ENCODE measurements at places on chromosomes 13 and 19.

DNA sequence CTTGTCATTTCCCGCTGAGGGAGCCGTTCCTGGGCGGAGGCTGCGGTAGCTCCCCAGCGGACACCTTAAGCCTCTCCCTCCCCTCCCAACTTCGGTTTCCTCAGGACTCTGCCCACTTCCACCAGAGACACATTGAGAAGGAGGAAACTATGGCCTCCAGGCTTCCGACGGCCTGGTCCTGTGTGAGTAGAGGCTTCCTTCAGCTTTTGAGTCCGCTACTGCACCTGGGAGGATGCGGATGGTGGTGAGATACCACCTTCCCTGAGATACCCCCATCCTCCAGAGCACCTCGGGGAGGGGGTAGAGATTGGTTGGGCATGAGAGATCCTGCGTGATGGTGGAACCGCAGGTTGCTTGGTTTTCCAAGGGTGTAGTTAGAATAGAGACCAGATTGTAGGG is 955 bp downstream of the ZNF274 start:
- no peak for DNase-seq

DNA sequence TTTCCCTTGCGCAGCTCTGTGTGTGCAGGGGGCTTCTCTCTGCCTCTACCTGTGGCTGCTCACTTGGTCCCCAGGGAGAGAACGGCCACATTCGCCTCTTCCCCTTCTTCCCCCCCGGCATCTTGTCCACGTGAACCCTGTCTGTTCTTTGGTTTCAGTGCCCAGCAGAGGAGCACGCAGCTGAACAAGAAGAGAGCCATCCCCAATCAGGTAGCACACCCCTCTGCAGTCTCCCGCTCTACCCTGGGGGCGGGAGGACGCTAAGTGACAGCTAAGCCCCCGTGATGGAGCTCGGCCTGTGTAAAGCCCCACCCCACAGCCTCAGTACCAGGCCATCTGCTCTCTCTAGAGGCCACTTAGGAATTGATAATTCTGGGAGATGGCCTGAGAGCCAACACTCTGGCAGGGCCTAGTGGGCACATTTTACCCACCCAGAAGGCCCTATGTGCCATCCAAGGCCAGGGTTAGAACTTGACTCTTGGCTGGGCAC is 30.2 kb downstream of the TMED1 start:
- no peak for DNase-seq

DNA sequence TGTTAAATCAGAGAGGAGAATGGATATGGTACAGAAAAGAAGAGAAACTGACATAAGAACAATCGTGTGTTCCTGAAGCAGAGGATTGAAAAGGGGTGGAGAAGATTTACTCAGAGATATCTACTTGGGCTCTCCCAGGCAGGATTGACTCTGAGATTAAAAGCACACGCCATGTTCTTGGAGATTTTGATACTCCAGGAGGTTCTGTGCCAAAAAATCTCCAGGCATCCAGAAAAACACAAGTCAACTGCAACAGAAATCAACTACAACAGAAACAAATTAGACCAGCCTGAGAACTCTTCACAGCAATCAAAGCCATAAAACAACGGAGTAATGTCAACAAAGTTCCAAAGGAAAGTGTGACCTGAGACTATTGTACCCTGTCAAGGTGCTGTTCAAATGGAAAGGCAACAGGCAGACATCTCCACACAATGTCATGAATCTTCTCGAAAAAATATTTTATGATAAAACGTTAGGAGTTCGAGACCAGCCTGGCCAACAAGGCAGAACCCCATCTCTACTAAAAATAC is 104.2 kb downstream of the UBL3 start:
- DNase-seq, result no peak

- no peak for DNase-seq
Measured at GRCh38 chr13:44908266-44908665, 81.0 kb downstream of the NUFIP1 start.

GRCh38 chr19:33339016-33339984 is 34.2 kb upstream of the CEBPG start:
- DNase-seq, result no peak

- no peak for DNase-seq
Measured at GRCh38 chr13:104854007-104854406, 1681.5 kb downstream of the EFNB2 start.

GRCh38 chr19:46959894-46960556 is 59.6 kb upstream of the NPAS1 start:
- DNase-seq, result no peak

- DNase-seq, result no peak
Measured at GRCh38 chr13:64078025-64078424, 2662.4 kb upstream of the PCDH20 start.

- DNase-seq, result no peak
Measured at GRCh38 chr19:41927497-41928192, 604 bp downstream of the ERFL start.

GRCh38 chr13:76271728-76272232 is 614.4 kb downstream of the KCTD12 start:
- no peak for DNase-seq

DNA sequence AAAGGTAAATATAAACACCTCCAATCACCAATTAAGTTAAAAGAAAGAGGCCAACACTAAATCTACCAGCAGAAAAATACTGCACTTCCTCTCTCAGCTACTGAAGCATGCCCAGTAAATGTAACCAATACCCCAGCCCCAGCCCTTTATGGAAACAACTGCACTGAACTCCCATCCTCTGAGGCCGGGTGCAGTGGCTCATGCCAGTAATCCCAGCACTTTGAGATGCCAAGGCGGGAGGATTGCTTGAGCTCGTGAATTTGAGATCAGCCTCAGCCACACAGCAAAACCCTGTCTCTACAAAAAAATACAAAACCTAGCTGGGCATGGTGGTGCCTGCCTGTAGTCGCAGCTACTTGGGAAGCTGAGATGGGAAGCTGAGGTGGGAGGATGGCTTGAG is 221.6 kb upstream of the SOX21 start:
- DNase-seq, result no peak

Data from iPS DF 19.7 (cell line).